HuH-7 (cell line): ENCODE measurements at places on chromosomes 3 and 15.

DNA sequence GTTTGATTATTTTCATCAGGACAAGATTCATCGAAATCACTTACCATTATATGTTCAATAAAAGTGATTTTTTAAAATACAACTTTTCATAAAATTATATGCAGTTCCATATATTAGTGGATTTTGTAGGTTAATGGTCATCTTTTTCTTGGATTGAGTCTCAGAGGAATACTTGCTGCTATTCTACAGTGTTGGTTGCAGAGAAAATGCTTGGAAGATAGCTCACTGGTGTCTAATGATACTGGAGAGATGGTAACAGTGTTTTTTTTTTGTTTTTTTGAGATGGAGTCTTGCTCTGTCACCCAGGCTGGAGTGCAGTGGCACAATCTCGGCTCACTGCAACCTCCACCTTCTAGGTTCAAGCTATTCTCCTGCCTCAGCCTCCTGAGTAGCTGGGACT is 143.3 kb downstream of the TCF12 start:
- DNase-seq = no peak

DNA sequence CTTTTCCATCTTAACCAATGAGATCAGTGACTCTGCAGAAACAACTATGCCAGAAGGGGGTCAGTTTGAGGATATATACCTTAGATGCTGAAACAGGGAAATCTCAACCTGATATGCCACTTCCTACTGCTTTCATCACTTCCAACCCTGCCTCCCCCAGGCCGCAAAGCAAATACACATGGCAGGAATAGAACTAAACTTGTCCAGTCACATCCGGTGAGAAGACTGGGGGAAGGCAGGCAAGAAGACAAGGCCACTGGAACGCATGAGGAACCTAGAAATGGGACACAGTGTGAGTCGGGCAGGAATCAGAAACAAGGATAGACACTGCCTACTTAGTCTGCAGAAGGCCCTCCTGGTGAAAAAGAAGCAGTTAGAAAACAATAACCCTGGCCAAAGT is 90.6 kb downstream of the MYO5A start:
- DNase-seq = no peak

DNA sequence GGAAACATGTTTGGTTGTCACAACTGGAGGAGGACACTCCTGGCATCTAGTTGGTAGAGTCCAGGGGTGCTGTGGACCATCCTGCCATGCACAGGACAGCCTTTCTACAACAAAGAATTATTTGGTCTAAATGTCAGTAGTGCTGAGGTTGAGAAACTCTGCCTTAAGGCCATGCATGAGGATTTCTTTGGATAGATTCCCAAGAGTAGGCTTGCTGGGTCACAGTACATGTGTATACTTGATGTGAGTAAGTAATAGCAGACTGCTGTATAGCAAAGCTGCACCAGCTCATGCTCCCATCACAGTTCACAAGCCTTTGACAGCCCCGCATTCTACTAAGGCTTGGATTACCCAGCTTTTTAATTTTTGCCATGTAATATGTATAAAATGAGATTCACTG is 151.3 kb downstream of the MFSD1 start:
- DNase-seq = no peak

DNA sequence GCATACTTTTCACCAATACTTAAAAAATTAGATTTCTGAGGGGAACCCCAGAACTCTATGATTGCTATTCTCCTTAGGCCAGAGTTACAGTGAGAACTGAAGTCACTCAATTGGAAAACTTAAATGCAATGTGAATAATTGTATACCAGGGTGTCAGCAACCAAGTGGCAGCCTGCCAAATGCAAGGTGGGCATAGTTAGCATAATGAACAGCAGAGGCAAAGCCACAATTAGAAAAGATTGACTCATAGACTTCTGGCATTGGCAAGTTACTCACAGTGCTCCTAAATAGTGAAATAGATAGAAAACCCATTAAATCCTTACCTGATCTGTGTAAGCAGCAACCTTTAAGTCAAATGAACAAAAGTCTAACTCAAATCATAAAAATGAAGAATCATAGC is 94.9 kb downstream of the BCHE start:
- no peak for DNase-seq

- no peak for DNase-seq
These were observed 2.2 kb downstream of the PTPRG start for GRCh38 chr3:61563313-61564271.

- DNase-seq = no peak
These were observed 94.2 kb downstream of the NUP210 start for GRCh38 chr3:13325892-13326443.
